Hepatocyte (in vitro differentiated cells): ENCODE measurements at places on chromosomes 16 and 17. TPM values are rescaled to one million over a fixed set of nuclear protein-coding genes. Genes with fewer than 3 reads are reported as not detected.

- H3K36me3 ChIP-seq, result no peaks in the 10 kb centered on the region
- H3K27me3 ChIP-seq, result no peaks in the 10 kb centered on the region
- H3K4me3 ChIP-seq, result no peak overlapping the region
- H3K27ac ChIP-seq, result no peak overlapping the region
- no peak for DNase-seq
Measured at GRCh38 chr16:73240920-73241319, 193.0 kb upstream of the ZFHX3 start.

GRCh38 chr17:39598630-39599003 is 9.1 kb downstream of the NEUROD2 start:
- H3K27me3 ChIP-seq, result peaks cover 100% of the 10 kb centered on the region
- no peaks in the 10 kb centered on the region for H3K36me3 ChIP-seq
- no peaks in the 10 kb centered on the region for H3K4me1 ChIP-seq
- H3K4me3 ChIP-seq, result no peak overlapping the region
- no peak for DNase-seq

DNA sequence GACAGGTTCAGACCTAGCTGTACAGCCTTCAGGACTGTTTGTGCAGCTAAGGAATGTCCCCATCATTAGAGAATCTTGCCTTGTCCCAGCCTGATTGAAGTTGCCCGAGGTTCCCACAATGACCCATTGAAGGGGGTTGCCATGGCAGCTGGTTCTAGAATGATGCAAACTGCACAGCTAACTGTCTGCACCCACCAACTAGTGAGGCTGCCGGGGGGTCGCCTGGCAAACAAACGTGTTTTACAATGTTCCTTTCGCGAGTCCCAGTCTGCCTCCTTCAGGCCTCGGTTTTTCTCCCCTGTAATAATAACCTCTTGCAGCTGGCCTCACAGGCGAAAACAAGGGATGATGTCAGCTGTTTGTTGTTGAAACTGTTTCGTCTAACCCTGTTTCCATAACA is 5.5 kb downstream of the C16orf96 start:
- H3K4me3 ChIP-seq, result no peak overlapping the region
- H3K27me3 ChIP-seq, result no peaks in the 10 kb centered on the region
- no peaks in the 10 kb centered on the region for H3K4me1 ChIP-seq
- no peak for DNase-seq
- H3K36me3 ChIP-seq, result no peaks in the 10 kb centered on the region
- H3K27ac ChIP-seq, result no peak overlapping the region

DNA sequence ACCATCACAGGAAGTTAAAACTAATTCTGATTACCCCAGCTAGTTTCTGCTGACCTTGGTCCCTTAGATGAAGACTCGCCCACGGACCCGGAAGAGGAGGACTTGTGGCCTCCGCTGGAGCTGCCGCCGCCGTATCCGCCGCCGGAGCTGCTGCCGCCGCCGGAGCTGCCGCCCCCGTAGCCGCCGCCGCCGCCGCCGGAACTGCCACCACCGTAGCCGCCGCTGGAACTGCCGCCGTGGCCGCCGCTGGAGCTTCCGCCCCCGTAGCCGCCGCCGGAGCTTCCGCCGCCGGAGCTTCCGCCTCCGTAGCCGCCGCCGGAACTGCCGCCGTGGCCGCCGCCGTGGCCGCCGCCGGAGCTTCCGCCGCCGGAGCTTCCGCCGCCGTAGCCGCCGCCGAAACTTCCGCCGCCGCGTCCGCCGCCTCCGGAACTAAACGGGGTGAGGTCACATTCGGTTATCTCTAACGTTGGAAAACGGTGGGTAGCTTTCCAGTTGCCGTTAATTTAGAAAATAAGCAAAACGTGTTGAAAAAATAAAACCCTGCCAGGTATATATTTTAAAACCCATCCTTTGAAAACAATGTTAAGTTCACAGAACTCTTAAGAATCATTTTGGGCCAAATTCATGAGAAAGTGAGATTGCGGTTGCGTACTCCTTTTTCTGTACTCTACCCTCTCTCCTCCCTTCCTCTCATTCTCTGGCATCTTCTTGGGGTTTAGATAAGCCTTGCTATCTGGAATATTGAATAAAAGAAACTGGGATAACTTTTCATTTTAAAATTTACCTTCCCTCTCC is 3.5 kb downstream of the KRT10 start:
- H3K4me3 ChIP-seq, result peak overlapping the region; percentile 71
- no peaks in the 10 kb centered on the region for H3K27me3 ChIP-seq

- peak; percentile 40 for DNase-seq
- peak overlapping the region; percentile 88 for H3K27ac ChIP-seq
- no peaks in the 10 kb centered on the region for H3K36me3 ChIP-seq
- H3K27me3 ChIP-seq, result no peaks in the 10 kb centered on the region
Measured at GRCh38 chr17:36602030-36602748, 806 bp downstream of the MRM1 start.

Gene B9D1
- 19.0 and 29.6 TPM in 2 replicates for total RNA-seq
